ENCODE measurements at places on chromosomes 5 and 9. TPM values are rescaled to one million over a fixed set of nuclear protein-coding genes. Genes with fewer than 3 reads are reported as not detected.

Gene UBLCP1
- 25.0 TPM for total RNA-seq

Gene UBE2QL1
- total RNA-seq, result not detected

Gene CCNI2
- total RNA-seq, result 0.55 TPM

Gene ITK
- total RNA-seq, result 8.1 TPM
